Esophagus muscularis mucosa (tissue), 4 donors: ENCODE measurements at places on chromosomes 12 and 14. TPM values are rescaled to one million over a fixed set of nuclear protein-coding genes. Genes with fewer than 3 reads are reported as not detected.

GRCh38 chr14:104935026-104935650, 10.5 kb downstream of the PLD4 start:
- H3K27ac ChIP-seq: no peak overlapping the region
- DNase-seq: no peak
- no peak overlapping the region for H3K4me3 ChIP-seq
- H3K27me3 ChIP-seq: no peaks in the 10 kb centered on the region
- H3K36me3 ChIP-seq: peaks cover 19% of the 10 kb centered on the region

- H3K4me3 ChIP-seq: no peak overlapping the region
- H3K27me3 ChIP-seq: no peaks in the 10 kb centered on the region
- DNase-seq: no peak
- H3K4me1 ChIP-seq: no peaks in the 10 kb centered on the region
- H3K36me3 ChIP-seq: peaks cover 20% of the 10 kb centered on the region
- no peak overlapping the region for H3K27ac ChIP-seq
These were observed 37.1 kb downstream of the LRRK2 start for GRCh38 chr12:40261937-40262336.

KRT80 gene
- total RNA-seq: not detected

TAC3 gene
- not detected for total RNA-seq
